ENCODE measurements at places on chromosomes 11 and 22.

- DNase-seq, result no peak
These were observed 86.0 kb upstream of the IZUMO1R start for GRCh38 chr11:94218372-94218771.

GRCh38 chr11:95567685-95568084 lies 221.9 kb downstream of the FAM76B start:
- peak; percentile 34 for DNase-seq

GRCh38 chr11:130652671-130653335 lies 204.4 kb downstream of the ADAMTS15 start:
- DNase-seq, result peak; percentile 92

GRCh38 chr11:133966921-133967598 lies 10.3 kb upstream of the IGSF9B start:
- DNase-seq, result no peak

DNA sequence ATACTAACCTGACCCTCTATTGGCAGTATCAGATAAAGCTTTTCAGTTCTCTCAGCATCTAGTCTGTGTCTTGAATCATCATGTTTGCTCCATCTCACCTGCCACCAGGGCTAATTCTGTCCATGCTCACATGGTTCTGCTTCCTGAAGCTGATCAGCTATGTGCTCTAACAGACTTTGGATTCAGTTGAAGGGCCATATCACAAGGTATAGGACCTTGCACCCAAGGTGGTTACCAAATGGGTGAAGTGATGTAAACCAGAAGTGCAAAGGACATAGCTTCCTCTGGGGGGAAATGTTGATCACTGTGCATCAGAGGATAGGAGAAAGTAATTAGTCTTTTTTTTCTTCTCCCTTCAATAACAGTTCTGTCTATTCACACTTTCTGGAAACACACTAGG lies 417.0 kb upstream of the ANO5 start:
- DNase-seq, result no peak

DNA sequence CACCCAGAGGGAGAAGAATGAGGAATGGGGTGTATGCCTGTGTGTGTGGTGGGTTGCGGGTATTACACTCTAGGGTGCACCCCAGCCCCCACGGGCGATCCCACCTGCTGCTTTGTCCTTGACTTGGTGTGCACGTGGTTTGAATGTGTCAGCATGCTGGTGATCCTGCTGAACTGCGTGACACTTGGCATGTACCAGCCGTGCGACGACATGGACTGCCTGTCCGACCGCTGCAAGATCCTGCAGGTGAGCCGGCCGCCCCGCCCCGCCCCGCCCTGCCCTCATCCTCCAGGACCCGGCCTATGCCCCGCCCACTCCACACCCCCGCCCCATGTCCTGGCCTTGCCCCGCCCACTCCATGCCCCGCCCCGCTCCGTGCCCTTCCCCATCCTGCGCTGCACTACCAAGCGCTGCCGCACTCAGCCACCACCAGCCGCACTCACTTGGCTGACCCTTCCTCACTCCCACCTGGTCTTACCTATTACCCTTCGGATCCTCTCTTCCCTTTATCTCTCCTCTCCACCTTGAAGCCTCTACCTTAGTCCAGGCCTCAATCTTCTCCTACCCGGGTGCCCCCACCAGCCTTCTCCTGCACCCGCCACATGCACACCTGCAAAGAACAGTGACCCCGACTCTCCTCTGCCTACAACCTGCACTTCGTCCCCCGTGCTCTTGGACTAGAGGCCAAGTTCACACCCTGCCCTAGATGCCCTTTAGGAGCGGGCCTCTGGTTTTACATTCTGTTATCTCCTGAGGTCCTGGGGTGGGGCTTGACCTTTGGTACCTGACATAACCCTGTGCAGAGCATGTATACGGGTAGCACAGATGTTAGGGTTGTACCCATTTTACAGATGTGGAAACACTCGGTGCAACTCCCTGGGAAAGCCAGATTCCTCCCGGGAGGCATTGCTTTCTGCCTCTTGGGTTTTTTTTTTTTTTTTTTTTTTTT lies 27.7 kb downstream of the CACNA1I start:
- peak; percentile 16 for DNase-seq

DNA sequence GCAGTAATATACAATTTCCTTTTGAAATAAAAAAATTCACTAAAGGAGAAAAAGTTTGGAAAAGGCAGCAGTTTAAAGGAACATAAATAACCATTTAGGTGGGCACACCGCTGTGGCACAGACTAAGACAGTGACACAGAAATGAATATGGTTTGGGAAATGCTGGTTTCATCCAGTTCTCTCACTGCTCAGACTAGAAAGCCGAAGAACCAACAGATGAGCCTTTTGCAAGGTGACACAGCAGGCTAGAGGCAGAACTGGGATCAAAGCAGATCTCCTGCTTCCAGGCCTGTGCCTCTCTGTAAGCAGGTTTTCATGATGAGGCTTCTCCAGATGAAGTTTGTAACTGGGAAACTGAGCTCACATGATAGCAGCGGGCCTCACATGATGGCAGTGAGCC lies 380.0 kb upstream of the NARS2 start:
- DNase-seq, result no peak

DNA sequence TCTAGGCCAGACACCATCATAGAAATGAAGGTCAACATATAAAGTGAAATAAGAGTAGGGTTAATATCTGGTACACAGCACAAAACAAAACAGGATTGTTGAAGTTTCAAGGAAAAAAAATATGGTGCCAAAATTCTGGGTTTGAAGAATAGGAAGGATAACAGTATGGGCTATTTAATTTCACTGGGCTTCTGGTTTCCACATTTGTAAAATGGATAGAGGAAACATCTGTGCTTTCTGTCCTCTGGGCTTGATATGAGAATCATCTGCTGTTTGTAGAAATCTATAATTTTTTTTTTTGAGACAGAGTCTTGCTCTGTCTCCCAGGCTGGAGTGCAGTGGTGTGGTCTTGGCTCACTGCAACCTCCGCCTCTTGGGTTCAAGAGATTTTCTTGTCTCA lies 13.8 kb upstream of the OR10V1 start:
- DNase-seq, result no peak

GRCh38 chr11:118079491-118079890 lies 2.6 kb downstream of the TMPRSS4 start:
- no peak for DNase-seq

- peak; percentile 60 for DNase-seq
These were observed 2.3 kb downstream of the ADORA2A start for GRCh38 chr22:24429411-24430365.

DNA sequence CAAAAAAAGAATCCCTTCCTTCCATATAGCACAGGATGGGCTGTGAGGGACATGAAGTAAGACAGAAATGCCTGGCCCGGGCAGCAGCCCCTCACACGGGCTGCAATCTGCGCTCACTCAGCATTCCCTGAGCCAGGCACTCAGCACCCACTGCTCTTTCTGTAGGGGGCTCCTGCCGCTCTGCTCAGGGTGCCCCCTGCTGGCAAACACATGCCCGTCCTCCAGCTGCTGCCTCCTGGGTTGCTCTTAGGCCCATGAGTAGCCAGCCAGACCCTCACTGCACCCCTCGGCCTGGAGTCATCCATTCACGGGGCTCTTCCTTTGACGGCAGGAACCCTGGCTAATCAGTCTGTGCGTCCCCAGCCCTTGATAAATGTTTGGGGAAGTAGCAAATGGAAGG lies 6.9 kb downstream of the MCAT start:
- DNase-seq, result no peak

GRCh38 chr11:46991391-46991790 lies 54.8 kb downstream of the CSTPP1 start:
- DNase-seq, result no peak

DNA sequence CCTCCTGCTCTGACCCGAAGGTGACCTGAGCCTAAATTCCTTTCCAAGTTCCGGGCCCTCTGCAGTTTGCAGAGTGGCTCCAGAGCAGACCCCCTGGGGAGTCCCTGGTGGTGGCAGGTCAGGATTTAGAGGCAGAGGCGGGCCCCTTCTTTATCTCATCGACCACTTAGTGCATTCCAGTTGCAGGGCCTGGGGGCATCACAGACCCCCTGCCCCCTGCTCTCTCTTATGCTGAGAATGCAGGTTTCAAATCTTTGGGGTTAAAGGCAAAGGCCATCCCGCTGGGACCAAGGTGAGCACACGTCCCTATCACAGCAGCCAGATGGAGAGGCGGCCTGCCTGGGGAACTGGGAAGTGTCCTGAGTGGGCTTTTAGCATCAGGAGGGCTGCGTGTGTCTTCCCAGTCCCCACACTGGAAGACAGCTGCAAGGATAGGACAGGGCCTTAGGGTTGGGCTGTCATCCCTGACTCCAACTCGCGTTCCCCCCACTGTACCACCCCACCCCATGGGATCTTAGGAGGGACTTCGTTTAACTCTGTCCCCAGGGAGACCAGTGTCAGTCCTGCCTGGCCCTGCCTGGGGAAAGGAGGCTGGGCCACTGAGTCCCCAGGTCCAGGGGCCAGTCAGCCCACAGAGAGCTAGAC lies 11.3 kb downstream of the DERL3 start:
- no peak for DNase-seq

DNA sequence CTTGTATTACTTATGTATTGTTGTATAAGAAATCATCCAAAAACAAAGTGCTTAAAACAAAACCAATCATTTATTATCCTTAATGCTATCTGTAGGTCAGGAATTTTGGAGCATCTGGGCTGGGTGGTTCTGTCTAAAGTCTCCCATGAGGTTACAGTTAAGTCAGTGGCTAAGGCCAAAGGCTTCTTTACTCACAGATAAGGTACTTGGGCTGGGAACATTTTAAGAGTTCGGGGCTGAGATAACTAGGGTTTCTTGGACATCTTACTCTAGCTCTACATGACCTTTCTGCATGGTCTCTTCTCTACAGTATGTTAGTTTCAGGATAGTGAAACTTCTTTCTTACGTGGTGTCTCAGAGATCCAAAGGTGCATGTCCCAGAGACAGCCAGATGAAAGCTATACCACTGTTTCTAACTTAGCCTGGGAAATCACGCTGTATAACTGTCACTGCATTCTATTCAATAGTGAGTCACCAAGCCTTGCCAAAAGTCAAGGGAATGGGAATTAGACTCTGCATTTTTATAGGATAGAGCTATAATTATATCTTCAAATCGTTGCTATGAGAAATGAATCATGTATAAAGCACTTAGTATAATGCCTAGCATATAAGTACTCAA lies 29.6 kb downstream of the SOX6 start:
- peak; percentile 7 for DNase-seq

- DNase-seq, result no peak
These were observed 421.8 kb downstream of the ETS1 start for GRCh38 chr11:128165572-128165971.

GRCh38 chr11:6602096-6602940 lies 1.1 kb downstream of the RRP8 start:
- no peak for DNase-seq

DNA sequence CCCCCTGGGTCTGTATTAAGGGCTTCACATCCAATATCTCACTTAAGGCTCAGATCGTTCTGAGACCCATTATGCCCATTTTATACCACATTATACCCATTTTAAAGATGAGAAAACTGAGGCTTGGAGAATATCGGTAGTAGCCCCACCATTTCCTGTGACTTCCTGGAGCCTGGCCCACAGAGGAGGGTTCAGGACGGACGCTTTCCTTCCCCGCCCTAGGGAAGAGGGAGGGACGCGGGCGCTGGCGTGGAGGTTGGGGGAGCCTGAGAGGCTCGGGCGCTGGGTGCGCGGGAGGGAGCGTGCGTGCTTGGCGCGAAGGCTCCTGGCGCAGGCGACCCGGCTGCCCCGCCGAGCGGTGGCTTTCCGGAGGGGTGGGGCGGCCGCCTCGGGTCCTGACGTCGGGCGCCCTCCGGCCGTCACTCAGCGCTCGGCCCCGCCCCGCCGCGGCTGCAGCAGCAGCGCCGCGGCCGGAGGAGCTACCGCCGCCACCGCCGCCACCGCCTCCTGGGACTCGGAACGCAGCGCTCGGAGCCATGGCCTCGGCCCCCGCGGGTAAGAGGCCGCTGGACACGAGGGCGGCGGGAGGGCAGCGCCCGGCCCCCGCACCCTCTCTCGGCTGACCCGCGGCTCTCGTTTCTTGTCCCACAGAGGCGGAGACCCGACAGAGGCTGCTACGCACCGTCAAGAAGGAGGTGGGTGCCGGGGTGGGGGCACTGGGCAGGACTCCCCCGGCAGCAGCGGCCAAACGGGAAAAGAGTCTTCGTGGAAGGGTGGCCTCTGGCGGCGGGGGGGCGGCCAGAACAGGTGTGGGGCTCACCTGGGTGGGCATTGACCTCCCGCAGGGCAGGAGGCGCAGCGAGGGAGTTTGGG lies at the start of gene SGSM1:
Gene SGSM1, plus strand, starts transcription at position 422 of the 873 bp plus-strand sequence. Its CDS starts 115 bp downstream, at position 537.
- peak; percentile 73 for DNase-seq

DNA sequence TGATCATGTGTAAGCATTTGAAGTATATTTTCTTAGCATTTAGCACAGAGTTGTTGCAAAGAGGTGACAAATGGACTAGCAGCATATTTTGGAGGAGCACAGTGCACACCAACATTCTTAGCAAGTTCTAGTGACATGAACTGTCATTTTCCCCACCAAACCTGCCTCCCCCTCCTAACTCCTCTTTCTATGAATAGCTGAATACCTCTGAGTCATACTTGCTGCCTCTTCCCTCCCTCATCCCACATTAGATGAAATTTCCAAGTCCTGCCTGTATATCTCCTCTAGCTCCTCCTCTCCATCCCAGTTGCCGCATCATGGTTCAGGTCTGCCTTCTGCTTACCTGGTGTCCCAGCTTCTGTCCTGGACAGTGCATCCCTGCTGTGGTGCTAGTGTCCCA lies 7.2 kb downstream of the OSBP2 start:
- DNase-seq, result peak; percentile 33

GRCh38 chr11:133902506-133902905 lies 54.3 kb downstream of the IGSF9B start:
- DNase-seq, result no peak

DNA sequence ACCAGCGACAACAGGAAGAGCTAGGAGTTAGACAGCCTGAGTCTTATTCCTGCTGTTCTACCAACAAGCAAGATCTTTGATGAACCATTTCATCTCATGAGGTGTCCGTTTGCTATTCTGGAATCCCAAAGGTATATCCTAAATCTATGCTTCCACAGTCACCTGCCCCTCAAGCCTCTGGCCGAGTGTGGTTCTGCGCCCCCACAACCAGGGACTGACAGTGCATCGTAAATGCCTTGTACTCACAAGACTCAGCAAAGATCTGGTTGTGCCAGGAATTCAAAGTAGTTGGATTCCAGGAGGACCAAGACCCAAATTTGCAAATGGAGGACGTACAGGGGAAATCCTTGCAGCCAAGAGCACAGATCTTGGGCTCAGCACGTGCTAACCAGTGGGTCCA lies 47.5 kb upstream of the JAM3 start:
- DNase-seq, result no peak

- DNase-seq, result no peak
These were observed 22.5 kb downstream of the LRRC10B start for GRCh38 chr11:61531044-61531443.

- DNase-seq, result peak; percentile 73
These were observed 168.9 kb downstream of the C11orf91 start for GRCh38 chr11:33531743-33532181.

- DNase-seq, result no peak
These were observed 15.7 kb upstream of the SYT7 start for GRCh38 chr11:61596542-61596941.

- peak; percentile 7 for DNase-seq
These were observed 884 bp downstream of the IL10RA start for GRCh38 chr11:117986981-117987574.

GRCh38 chr22:48629631-48630432 lies 1197.8 kb downstream of the BRD1 start:
- no peak for DNase-seq
